Head of caudate nucleus (tissue), 42 donors: ENCODE measurements at places on chromosomes 2 and 18.

DNA sequence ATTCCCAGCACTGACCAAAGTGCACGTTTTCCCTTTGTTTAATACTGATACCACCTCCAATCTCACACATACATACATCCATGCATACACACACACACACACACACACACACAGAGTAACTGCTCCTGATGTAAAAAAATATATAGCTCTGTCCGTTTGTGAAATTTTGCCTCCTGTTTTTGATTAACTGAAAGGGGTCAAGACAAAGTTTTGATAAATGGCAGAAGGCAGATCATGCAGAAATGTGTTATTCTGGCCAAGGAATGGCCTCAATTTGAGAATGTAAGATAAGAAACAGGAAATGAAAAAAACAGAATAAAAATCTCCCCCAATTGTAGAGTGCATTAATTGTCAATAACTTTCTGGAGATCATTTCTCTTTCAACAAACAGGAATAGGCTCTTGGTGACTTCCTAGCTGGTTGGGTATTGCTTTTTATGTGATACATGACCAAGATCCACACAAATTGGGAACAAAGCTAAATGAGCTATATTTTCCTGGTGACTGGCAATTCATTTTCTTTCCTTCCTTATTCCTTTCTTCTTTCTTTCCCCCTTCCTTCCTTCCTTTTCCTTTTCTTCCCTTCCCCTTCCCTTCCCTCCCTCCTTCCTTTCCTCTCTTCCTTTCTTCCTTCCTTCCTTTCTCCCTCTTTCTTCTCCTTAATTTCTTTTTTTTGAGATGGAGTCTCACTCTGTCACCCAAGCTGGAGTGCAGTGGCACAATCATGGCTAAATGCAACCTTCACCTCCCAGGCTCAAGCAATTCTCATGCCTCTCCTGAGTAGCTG lies 88.9 kb upstream of the PMAIP1 start:
- DNase-seq: no peak

DNA sequence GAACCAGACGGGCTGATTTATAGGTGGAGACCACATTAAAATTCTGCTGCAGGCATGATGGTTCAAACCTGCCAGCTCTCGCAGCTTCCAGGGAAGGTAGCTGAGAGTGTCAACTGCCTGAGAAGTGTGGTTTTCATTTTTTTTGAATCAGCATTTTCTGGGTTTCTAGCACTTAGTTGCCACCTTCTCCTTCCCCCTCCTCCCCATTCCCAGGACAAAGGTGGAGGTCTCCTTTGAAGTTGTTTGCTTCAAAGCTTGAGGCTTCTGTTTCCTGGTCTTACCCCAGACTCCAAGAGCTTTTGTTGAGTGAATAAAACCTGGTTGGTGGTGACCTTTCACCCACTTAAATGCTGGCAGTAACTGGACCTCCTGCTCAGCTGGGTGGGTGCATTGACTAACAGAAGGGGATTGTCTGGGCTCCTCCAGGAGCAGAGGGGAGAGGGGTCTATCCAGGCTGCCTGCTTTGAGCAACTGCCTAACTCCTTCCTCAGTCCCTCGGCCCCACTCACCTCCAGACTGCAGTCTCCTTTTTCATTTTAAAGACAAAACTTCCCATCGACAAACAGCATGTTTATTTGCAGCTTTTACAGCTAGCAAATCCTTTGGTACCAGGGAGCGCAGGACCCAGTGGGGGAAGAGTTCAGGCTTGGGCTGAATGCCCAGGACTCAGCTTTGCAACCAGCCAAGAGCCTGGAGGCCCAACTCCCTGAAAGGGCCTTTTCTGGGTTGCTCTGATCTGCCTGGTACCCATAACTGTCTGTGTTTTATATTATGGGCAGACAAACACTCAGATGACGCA lies 3.5 kb downstream of the RHOB start:
- peak; percentile 92 for DNase-seq

DNA sequence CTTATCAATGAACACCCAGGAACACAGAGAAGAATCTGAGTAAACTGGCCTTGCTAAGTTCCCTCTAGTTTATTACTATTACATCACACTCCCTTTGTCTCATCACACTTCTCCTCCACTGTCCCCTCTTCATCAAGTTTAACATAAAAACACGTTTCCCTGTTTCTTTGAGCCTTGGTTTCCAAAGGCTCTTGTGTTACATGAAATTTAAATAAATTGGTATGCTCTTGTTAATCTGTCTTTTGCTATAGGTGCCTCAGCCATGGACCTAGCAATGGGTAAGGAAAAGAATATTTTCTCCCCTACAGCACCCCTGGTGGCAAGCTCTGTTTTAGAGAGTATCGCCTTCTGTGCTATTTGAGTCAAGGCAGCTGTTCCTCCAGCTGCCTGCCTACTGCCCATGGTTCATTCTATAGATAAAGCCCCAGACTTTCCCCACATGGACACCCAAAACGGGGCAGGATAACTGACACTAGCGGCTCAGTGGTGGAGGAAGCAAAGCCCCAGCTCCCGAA lies 31.8 kb downstream of the TGIF1 start:
- peak; percentile 28 for DNase-seq

DNA sequence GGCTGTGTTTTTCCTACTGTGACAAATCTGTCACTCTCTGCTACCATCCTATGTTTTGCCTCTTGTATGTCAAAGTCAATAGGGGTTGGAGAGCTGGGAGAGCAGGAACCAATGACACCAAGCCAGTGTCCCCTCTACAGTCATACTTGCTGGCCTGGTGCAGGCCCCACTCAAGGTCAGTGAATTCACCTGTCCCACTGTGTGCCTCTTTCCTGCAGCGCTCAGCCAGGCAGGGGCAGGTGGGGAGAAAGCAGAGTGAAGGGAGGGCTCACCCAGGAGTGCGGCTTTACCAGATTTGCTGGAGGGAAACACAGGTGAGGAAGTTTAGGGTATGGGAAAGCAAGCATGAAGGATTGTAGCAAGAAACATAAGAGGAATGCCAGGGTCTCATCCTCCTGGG lies 114.5 kb downstream of the GYPC start:
- DNase-seq: no peak

DNA sequence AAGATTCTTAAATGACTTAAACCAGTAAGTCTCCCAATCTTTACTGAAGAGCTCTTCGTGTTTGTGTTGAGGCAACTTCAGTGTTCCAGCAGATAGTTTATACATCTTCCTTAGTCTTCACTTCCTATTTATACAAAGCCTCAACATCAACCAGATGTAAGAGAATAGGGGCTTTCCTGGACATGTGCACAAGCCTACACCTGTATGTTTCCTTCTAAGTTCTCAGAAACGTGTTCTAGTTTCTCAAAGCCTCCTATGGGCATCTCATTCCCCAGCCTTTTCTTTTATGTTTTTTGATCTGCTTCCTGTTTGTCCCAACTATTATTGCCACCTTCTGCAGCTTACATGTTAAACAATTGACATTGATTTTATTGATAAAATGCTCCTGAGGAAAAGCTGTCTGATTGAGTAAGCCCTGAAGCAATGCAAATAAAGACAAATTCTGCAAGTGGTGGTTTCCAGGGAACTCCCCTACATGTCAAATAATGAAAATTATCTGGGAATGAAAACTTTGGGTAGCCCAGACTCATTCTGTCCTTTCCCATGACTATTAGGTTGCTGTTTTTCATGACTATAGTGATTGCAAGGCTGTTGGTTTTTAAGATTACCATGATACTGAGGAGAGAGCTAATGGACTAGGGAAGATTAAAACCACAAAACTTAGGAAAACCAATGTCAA lies 663.3 kb upstream of the ACVR2A start:
- DNase-seq: no peak

- DNase-seq: no peak
Observed at GRCh38 chr2:2749206-2749598, 418.1 kb upstream of the MYT1L start.

DNA sequence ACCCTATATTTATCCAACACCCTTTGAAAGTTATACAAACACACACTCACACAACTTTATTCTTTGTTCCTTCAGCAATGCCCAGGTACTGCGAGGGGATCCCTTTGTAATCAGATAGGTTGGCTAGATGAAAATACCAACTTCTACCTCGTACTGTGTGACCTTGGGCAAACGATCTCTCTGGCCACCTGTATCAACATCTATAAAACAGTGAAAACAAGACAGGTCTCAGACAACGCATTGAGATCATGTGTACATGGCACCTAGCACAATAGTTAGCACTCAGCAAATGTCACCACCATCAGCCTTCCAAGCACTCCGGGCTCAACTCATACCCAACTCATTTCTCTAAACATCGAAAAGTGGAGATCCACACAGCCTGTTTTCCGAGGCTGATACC lies 118.4 kb upstream of the PPP1CB start:
- no peak for DNase-seq

DNA sequence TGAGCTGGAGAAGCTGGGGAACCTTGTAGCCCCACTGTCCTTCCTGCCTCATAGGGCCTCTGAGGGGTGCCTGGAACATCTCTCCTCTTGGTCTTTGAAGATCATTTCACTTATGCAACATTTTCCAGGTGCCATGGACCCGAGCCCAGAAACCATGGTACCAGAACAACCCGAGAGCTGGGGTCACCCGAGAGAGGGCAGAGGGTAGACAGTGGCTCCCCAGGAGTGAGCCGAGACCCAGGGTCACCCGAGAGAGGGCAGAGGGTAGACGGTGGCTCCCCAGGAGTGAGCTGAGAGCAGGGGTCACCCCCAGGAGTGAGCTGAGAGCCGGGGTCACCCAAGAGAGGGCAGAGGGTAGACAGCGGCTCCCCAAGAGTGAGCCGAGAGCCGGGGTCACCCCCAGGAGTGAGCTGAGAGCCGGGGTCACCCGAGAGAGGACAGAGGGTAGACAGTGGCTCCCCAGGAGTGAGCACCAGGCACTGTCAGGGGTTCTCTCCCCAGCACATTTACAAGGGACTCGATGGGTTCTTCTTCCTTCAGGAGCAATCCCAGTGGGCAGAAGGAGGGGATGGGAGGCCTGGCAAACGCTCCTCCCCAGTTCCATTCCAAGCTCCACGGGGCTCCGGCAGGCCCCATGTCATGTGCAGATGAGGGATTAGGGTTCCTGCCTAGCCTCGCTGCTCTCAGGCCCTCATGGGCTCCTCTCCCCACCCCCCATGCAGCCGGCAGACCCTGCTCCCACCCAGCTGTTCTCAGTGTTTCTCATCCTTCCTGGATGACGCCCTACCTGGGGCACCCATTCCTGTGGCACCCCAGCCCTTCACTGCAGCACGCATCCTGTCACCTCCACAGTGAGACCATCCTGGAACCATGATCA lies 163.5 kb downstream of the RTP5 start:
- no peak for DNase-seq

- DNase-seq: no peak
Observed at GRCh38 chr2:96142217-96143113, 2.8 kb downstream of the DUSP2 start.

- DNase-seq: no peak
Observed at GRCh38 chr2:59881218-59881617, 672.2 kb downstream of the BCL11A start.

DNA sequence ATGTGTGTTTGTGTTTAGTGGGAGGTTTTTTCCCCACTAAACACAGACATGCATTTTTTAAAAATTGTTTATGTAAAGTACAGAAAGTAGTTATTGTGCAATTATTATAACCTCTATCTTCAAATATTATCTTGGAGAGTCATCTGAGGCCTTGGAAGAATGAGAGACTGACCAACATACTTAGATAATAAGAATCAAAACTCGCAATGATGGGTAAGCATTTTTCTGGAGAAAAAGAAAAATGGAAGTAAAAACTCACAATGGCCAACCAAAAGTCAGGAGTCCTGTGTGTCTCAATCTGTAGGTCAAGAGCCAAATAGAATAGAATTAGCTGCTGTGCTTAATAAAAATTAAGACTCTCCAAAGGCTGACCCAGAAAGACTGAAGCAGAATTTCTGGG lies 43.0 kb downstream of the MEMO1 start:
- DNase-seq: no peak

GRCh38 chr18:50654658-50655550 lies 95.0 kb downstream of the MAPK4 start:
- DNase-seq: peak; percentile 76

DNA sequence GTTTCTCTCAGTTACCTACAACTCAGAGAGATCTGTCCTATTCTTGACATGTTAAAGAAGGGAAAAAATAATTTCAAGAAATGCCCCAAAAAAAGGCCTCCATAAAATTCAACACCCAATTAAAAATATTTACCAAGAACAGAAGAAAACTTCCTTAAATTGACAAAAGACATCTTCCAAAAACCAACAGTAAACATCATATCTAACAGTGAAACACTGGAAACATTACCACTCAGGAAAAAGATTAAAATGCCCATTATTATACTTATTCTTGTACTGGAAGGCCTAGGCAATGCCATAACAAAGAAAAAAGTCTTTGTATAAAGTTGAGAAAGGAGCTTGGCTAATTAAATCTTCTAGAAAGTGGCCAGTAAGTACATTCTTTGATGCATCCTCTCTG lies 7.2 kb downstream of the DTNB start:
- DNase-seq: no peak

- no peak for DNase-seq
Observed at GRCh38 chr2:15279201-15279876, 281.8 kb downstream of the NBAS start.
